ENCODE measurements at places on chromosomes 11 and 22.

GRCh38 chr22:18077087-18077638, 627 bp upstream of the PEX26 start:
- DNase-seq, result no peak

- no peak for DNase-seq
These were observed 8.9 kb upstream of the UCP2 start for GRCh38 chr11:73991471-73992006.

GRCh38 chr11:122691549-122692150, 36.1 kb downstream of the UBASH3B start:
- no peak for DNase-seq

- DNase-seq, result no peak
These were observed 7.9 kb downstream of the ADORA2A start for GRCh38 chr22:24435323-24435645.

GRCh38 chr22:48754611-48755058, 1073.0 kb downstream of the BRD1 start:
- no peak for DNase-seq

GRCh38 chr11:119481667-119482400, 58.9 kb upstream of the THY1 start:
- DNase-seq, result no peak

GRCh38 chr11:75697906-75698581, 19.6 kb upstream of the MOGAT2 start:
- DNase-seq, result no peak

GRCh38 chr22:37167981-37168647, 18.4 kb upstream of the IL2RB start:
- no peak for DNase-seq

- no peak for DNase-seq
These were observed 53.9 kb upstream of the RCE1 start for GRCh38 chr11:66789097-66789890.

DNA sequence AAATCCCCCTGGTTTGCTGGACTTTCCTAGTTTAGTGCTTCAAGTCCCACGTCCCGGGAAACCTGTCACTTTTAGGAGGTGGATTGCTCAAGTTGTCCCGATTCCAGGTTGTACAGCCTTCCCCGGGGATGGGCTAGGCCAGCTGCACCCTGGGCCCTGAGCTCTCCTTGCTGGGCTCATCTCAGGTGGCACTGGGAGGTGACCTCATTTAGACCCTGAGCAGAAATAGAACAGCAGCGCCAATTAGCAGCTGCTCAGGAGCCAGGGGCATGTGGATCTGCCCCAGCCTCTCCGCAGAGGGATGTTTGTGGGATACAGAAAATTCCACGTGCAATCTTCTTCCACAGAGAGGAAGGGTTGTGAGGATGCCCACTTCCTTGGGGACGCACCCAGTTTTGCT, 9.6 kb upstream of the CERK start:
- no peak for DNase-seq

DNA sequence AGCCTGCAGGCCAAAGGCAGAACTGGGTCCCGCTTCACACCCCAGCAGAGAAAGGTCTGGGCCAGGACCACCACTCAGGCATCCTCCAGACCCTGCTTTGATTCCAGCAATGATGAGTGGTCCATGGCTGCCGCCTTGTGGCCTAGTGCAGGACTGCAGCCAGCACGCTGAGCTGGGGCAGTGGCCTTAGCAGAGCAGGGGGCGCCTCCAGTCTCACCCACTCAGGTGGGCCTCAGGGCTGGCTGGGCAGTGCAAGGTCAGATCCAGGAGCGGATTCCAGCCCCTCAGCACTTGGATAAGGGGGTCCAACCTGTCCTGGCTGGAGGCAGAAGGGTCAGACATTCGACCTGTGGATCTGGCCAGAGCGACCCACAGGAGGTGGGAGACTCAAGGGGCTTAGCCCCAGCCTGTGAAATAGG, 9.6 kb upstream of the PDE2A start:
- DNase-seq, result peak; percentile 67

DNA sequence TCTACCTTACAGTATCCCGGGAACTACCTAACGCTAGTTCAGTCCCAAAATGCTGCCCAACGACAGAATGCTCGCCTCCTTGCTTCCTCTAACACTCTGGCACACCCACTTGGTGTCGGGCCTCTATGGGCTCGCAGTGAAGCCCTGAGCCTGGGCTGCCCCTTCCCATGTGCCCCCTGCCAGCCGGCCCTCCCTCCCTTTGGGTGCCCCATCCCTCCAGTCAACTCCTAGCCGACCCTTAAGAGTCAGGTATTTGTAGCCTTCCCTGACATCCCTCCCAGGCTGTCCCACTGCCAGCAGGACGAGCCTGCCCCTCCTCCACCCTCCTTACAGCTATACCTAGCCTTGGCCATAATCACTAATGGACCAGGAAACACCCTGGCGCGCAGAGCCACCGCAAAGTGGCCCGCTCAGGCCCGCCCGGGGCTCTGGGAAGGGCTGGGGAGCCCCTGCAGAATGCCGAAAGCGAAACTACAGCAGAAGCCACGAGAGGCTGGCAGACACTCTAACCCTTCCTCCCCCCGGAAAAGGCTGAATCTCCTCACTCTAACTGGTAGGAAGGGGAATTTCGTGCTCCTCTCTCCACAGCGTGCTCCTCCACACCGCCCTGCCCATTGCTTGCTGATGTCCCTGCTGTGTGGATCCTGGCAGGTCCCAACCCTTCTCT, 8.2 kb downstream of the CBX7 start:
- no peak for DNase-seq

GRCh38 chr22:45235101-45235777, 5.5 kb downstream of the KIAA0930 start:
- DNase-seq, result peak; percentile 42

- no peak for DNase-seq
These were observed 13.5 kb downstream of the LRP5 start for GRCh38 chr11:68325907-68326220.

DNA sequence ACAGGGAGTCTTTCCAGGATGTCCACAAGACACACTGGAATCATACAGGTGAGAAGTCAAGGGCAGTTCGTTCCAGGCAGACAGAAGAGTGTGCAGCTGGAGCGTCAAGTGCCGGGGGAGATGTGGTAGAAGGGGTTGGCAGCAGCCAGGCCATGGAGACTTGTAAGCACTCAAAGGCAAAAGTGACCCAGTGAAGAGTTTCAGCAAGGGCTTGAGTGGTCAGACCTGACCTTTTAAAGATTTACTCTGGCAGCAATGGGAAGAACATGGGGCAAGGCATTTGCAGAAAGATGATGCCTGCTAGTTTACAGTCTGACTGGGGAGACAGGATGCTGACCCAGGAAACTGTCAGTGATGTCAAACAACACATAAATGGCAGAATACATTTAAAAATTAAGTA, 29.0 kb downstream of the P4HA3 start:
- no peak for DNase-seq

DNA sequence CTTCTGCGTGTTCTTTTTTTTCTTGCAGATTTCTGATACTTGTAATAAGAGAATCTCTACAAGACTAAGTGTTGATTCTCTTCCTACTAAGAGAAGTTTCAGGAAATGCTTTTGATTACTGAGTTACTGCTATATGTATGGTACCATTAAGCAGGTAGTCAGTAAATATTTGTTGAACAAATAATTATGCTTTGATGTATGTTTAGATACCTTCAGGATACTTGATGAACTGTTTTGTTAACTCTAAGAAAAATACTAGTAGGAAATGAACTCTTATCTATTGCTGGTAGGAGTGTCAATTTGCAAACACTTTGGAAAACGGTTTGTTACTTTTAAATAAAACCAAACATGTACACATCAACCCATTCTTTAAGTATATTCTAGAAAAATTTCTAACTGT, 90.6 kb downstream of the TMEM135 start:
- DNase-seq, result no peak

DNA sequence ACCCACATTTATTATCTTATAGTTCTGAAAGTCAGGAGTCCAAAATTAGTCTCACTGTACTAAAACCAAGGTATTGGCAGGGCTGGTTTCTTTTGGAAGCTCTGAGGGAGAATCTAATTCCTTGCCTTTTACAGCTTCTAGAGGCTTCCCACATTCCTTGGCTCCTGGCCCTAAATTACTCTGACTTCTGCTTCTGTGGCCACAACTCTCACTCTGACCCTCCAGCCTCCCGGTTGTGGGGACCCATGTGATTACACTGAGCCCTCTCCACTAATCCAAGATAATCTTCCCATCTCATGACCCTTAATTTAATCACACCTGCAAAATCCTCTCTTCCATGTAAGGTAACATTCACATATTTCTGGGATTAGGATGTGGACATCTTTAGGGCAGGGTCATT, 110.9 kb downstream of the ARL14EP start:
- DNase-seq, result no peak

- DNase-seq, result peak; percentile 48
These were observed 17.5 kb downstream of the RELT start for GRCh38 chr11:73393479-73394415.

- no peak for DNase-seq
These were observed 13.0 kb upstream of the CDC42EP1 start for GRCh38 chr22:37547251-37547741.

- DNase-seq, result no peak
These were observed 55.2 kb downstream of the SC5D start for GRCh38 chr11:121347813-121348212.
